ENCODE measurements at places on chromosomes 1 and 21.

- DNase-seq: no peak
Measured at GRCh38 chr1:156860113-156860627, 495 bp upstream of the NTRK1 start.

DNA sequence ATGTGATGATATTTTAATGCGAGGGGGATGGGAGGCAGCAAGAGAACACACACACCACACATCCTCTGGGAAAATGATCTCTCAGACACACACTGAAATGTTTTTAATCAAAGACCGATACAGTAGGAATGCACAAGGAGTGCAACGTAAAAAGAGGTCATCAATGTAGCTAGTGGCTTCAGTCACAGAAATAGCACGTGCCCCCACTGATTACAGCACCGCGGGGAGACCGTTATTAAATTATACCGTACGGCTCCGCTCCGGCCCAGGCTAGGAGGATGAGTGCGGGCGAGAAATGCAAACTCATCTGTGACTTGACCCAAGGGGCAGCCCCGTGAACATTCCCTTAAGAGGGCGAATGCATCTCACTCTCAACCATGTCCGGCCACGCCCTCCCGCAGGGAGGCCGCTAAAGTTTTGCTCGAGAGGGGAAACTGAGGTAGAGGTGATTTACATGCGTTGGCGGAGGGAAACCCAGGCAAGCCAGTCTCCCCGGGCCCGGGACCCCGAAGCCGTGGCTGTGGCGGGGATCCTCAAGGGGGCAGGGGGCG, 552 bp downstream of the UBR4 start:
- no peak for DNase-seq

GRCh38 chr1:105359457-105359856, 1609.8 kb downstream of the AMY1C start:
- no peak for DNase-seq

GRCh38 chr1:108063703-108064102, 98.7 kb upstream of the VAV3 start:
- DNase-seq: no peak

- no peak for DNase-seq
Measured at GRCh38 chr1:86868477-86868876, 45.4 kb downstream of the SELENOF start.

- no peak for DNase-seq
Measured at GRCh38 chr1:17440074-17440826, 773 bp upstream of the RCC2 start.

DNA sequence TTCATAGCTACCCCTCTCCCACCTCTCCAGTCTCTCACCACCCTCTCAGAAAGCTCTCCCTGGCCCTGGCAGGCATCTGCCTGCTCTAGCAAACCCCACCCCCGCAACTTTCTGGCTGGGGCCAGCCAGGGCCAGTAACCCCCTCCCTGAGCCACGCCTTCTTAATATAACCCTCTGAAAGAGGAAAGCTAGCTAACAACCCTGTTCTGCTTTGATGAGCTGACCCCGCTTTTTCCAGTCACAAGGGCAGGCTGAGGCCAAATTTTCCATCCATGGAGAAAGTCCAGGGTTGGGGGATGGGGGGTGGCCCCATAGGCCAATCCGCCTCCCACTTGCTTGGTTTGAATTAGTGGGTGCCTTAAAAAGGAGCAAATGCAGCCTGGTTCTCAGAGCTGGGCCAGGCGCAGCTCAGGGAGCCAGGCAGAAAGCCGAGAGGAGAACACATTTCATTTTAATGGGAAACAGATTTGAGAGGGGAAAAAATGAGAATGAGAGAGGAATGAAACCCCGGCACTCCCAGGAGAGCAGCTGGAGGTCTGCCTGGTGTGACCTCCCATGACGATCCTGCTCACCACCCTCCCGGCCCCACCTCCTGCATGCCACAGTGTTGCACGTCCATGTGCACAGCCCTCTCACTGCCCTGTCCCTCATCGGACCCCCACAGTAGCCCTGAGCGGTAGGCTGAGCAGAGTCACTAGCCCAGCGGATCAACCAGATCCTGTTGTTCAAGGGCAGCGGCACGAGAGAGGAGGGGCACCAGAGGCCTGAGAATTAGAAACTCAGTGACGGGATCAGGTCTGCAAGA, 62.3 kb downstream of the OPTC start:
- no peak for DNase-seq

All from vagina (tissue), 2 donors.